ENCODE measurements at places on chromosomes 3 and 15.

DNA sequence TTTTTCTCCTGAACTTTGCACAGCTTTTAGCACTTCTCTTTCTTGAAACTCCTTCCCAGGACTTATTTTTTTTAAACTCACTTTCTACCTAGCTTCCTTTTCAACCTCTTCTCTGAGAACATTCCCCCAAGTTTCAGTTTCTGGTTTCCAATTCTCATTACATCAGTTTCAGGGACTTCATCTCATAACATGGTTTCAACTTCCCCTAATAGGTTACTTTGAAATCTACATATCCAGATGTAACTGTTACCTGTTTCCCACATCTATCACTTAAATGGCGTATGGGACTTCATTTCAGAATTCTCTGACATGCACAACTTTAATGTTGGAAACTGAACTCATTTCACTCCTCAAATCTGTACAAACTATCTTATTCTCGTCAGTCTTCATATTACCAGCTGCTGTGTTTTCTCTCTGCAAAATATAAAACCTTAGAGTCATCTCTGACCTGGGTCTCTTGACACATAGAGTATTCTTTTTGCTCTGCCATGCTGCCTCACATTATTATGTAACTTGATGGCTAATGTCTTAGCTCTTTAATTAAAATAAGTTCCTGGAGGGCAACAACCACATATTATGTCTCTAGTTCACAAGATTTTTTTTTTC lies 58.4 kb downstream of the NME9 start:
- DNase-seq = no peak

DNA sequence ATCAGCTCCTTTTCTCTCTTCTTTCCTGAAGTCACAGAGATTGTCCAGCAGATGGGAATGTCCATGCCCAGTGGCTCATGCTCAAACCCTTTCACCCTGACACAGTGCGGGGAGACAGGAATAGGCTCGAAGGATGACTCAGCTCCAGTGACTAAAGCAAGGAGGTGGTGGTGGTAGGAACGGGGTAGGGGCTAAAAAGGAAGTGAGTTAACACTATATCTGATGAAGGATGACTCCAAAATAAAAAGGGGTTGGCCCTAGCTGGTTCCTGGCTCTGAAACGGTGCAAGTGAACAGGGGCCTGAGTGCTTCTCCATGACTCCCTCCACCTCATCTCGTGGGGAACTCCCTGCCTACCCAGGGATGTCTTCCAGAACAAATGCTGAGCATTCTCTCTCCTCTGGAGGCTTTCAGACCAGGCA lies 167.4 kb upstream of the LPP start:
- DNase-seq = no peak

- DNase-seq = no peak
These were observed 235.4 kb downstream of the NFKBIZ start for GRCh38 chr3:102084704-102085103.

GRCh38 chr15:85142312-85142711 lies 160.7 kb downstream of the PDE8A start:
- no peak for DNase-seq

DNA sequence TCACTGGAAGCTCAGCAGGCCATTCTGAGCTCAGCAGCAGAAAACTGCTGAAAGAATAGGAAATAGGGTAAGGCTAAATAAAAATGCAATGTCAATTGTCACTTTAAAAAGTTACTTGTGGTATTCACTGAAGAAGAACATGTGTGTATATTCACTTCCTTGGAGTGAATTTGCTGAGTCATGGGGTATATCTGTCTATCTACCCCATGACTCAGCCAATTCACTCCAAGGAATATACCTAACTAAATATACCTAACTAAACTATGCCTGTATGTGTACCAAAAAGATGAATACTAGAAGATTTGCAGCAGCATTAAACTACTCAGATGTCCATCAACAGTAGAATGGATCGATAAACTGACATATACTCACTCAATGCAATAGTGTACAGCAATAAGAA lies 69.5 kb upstream of the KCNAB1 start:
- DNase-seq = no peak
